ENCODE measurements at places on chromosomes 3 and 15.
A peak's percentile ranks its signal among the peaks of the same experiment; 100 is the strongest.

- no peak for DNase-seq
These were observed 71.0 kb upstream of the ANKRD34C start for GRCh38 chr15:79211481-79211880.

GRCh38 chr15:83356501-83357399, 72.3 kb upstream of the BNC1 start:
- no peak for DNase-seq

DNA sequence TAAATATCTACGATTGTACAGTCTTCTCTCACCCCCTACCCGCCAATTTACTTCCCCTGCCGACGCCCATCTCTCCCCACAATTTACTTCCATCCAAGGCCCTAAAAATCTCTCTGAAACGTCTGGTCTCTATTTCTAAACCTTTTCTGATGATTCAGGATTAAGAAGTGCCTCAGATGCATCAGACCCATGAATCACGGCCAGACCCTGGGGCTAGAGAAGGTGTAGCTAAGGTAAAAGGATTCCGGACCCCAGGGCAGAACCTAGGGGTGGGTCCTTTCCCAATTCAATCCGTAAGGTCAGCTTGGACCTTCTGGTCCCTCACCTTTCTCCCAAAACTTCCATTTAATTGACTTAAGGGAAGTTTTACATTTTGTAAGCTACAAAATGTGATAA, 46.4 kb downstream of the LRIG1 start:
- DNase-seq: no peak

DNA sequence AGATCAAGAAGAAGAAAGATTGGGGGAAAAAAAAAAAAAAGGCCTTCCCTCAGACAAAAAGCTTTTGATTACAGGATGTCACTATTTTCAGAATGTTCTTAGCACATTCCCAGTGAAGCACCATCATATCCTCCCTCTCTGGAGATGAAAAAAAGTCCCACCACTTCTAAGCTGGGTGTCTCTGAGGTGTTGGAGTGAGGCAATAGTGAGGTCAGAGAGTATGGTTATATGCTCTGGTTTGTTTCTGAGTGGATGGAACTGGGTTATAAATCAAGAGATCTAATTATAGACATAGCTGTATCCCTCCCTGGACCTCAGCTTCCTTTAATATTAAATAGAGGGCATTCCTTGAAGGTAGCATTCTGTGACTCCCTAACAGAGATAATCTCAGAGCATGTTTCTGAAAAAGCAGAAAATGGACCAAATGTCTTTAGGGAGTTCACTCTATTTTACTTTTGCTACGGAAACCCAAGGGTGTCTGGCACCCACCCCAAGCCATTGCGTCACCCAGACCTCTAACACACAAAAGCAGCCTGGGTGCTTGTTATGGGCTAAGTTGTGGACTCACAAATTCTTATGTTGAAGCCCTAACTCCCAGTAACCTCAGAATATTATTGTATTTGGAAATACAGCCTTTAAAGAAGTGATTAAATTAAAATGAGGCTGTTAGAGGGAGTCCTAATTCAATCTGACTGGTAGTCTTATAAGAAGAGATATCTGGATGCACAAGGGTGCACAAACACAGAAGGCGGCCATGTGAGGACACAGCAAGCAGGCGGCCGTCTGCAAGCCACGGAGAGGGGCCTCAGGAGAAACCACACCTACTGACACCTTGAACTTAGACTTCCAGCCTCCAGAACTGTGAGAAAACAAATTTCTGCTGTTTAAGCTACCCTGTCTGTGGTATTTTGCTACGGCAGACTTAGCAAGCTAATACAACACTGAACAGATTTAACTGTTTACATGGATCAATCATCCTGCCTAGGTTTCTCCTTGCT, 81.5 kb downstream of the MB21D2 start:
- no peak for DNase-seq

- no peak for DNase-seq
These were observed 31.8 kb downstream of the MITF start for GRCh38 chr3:69770976-69771634.

DNA sequence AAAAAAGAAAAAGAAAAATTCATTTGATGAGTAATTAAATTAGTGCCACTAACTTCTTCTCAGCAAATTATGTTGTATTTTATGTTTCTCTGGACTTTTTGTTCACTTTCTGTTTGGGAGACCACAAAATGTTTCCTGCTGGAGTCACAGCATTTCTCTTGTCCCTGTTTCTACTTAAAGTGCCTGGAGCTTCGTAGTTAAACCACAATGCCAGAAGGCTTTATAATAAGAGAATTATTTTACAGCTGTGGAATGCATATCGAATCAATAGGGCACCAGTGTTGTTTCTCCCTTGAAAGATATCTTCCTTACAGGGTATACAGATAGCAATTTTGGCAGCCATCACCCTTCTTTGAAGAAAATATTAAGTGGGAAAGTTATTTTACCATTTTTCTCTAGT, 3.2 kb downstream of the DTWD1 start:
- no peak for DNase-seq

DNA sequence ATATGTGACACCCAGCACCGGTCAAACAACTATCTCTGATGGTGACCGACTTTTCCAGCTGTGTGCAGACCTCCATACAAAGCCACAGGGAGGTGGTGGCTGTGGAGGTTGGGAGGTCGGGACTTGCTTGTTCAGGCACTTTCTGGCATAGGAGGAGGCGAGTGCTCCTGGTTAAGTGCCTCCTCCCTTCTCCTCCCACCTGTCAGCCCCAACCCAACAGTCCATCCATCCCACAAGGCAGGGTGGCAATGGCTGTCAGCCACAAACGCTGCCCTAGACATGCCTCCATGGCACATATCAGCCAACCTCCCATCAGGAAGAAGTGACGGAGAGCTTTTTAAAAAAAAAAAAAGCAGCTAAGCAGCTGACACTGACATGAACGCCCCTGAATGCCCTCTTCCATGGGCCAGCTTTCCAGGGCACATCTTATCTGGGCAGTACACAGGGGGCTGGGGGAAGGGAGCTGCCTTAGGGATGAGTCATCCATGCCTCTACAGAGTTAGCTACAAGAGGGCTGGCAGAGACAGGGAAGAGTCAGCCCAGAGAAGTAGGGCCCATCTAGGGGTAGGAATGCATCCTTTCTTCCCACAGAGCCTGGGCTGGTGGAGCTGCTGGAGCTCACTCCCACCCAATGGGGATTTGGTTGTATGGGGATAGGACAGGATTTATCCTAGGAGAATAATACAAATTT, 41.2 kb downstream of the CCDC12 start:
- peak; percentile 80 for DNase-seq

- DNase-seq: peak; percentile 28
These were observed 165.2 kb upstream of the MYRIP start for GRCh38 chr3:39644176-39644575.

- no peak for DNase-seq
These were observed 271.5 kb downstream of the SLC9A9 start for GRCh38 chr3:143576568-143577270.

- DNase-seq: no peak
These were observed 21.4 kb upstream of the MCF2L2 start for GRCh38 chr3:183449791-183450190.

DNA sequence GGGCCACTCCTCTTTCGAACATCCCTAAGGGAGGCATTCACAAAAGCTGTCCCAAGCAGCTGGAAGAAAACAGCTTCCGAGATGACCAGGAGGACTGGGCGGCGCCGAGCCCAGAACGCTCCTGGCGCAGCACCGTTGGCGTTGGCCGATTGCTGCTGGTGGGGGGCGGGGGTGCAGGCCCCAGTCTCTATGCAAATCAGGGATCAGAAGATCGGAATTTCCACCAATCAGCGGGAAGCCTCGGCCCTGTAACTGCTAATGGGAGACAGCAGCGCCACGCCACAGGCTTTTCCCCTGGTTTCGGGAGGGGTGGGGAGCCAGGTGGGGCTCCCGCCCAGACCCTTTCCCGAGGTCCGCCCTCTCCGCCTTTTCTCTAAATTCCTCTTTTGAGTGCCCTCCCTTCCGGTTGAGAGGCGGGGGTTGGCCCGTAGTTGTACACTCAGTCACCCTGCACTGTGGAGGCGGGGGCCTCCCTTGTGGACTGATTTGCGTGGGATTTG, 27.0 kb downstream of the HMCES start:
- DNase-seq: peak; percentile 80

- no peak for DNase-seq
These were observed 252.1 kb downstream of the NTRK3 start for GRCh38 chr15:88004399-88004798.

DNA sequence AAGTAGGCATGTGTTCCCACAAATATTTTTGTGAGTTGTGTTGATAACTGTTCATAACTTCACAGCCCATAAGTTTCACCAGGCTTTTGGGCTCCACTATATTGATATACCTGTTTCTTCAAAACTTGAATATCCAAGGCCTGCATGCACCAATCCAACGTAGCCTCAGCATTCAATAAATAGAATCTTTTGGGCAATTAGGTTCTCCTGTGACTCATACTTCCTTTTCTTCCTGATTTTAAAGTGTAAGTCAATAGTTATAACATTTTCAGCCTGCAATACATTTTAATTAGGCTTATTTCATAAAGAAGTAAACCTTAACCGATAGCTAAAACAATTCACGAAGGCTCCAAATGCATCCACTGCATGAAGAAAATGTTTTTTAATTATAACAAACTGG, 97.8 kb upstream of the SPRED1 start:
- no peak for DNase-seq

DNA sequence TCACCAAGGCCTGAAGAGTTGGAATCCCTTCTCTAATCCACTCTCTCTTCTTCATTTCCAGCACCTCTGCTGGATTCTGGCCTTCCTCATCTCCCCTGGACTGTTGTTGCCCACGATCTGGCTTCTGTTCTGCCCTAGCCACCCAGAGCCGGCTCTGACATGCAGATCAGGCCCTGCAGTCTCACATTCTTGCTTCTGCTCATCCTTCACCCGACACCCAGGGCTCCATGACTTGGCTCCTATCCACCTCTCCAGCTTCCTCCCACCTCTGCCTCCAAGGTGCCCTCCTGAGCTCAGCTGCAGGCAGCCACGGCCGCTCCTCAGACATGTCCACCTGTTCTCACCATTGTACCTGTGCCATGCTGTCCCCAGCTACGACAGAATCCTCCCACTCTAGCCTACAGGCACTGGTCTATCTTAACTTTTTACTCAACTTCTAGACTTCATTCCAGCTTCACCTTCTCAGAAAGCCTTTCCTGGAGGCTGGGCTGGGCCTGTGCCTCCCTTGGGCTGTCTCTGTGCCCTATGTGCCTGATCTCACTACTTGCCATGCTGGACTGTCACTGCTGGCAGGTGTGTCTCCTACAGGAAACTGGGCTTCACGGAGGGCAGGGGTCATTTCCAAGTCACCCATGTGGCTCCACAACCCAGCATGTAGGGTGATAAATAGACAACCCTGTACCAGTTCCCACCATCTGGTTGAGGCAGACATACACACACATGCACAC, 16.0 kb upstream of the TBC1D21 start:
- DNase-seq: no peak

- DNase-seq: no peak
These were observed 27.2 kb downstream of the FEM1B start for GRCh38 chr15:68304589-68305337.

DNA sequence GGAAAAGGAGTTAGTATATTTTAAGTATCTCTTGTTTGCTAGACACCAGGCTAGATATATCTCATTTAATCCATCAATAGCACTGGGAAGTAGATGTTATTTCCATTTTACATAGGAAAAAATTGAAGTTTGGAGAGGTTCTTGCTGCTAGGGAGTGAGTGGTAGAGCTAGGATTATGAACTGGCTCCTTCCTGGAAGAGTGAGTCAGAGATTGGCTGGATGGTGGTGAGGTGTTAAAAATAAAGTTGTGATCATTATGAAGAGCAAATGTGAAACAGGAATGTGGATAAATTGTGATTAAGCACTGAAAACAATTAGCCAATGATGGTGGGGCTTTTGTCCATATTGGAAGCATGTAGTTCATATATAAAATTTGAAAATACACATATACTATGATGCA, 234.2 kb downstream of the WNT5A start:
- DNase-seq: no peak

DNA sequence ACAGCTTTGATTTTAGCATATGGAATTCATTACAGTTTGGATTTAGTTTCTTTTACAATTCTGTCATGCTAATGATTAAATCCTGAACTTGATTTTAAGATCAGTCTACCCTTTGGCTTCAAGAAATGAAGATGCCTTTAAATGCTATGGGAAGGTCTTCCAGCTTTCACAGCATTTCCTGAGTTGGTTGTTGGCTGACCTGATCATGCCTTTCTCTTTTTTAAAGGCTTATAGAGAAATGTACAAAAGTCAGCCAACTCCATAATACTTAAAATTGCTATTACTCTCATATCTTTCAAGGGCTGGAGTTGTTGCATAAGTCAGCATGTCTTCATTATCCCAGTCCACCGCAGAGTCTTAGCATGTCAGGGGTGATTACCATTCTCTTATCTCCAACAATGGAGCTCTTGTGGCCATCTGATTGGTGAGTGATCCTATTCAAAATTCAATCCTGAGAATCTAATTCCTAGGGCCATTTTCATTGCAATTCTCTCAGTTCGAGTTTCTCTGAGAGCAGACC, 123.8 kb downstream of the GMNC start:
- no peak for DNase-seq

DNA sequence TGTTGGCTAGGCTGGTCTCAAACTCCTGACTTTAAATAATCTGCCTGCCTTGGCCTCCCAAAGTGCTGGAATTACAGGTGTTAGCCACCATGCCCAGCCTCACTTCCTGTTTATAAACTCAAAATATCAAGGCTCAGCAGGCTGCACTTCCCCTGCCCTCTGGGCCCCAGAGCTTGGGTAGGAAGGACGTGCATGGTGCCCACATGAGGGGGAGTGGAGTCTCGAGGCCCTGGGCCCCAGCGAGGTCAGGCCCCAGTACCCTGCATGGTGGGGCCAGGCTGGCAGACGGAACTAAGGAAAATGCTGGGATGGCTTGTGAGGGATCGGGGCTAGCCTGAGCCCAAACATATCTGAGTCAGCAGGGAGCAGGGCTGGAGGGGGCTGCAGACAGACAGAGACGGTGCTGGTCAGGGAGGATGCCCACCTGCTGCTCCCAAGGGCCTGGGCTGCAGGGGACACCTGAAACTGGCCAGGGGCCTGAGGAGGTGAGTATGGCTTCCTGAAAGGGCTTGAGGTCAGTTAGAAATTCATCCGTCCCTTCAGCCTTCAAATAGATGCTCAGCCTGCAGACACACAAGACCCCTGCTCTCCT, 5.1 kb downstream of the SPTBN5 start:
- DNase-seq: peak; percentile 55

GRCh38 chr15:62593681-62594399, 428.8 kb upstream of the C2CD4B start:
- DNase-seq: no peak

DNA sequence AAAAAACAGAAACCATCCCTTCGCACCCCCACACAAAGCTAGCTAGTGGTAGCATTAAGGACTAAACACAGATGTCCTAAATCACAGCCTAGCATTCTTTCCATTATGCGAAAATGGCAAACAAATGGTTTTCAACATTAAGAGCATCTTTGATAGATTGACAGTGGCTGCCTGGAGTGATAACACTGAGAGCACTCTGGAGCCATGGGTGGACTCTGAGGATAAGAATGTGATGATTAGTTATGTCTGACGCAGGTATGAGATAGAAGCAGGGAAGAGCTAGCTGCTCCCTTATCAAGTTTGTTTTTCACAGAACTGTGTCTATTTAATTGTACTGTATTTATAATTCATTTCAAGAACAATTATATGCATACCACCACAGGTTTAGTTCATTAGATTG, 142.9 kb downstream of the PDZRN3 start:
- DNase-seq: no peak
